MCF 10A (cell line): ENCODE measurements at places on chromosomes 12 and 14.

- DNase-seq: peak; percentile 31
These were observed 288.3 kb upstream of the PPFIA2 start for GRCh38 chr12:82047446-82047845.

DNA sequence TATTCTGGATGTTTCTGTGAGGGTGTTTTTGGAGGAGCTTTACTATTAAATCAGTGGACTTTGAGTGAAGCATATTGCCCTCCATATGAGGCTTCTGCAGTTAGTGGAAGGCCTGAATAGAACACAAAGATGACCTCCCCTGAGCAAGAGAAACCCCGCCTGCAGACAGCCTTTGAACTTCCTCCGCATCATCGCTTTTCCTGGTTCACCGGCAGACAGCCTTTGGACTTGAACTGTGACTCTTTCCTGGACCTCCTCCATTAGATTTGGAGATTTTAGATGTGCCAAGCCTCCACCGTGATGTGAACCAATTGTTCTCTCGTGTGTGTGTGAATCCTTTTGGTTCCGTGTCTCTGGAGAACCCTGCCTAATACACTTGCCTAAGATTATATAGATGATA, 208.4 kb downstream of the EFCAB11 start:
- DNase-seq: no peak

GRCh38 chr12:21502164-21502496, 541 bp downstream of the GOLT1B start:
- peak; percentile 24 for DNase-seq

- DNase-seq: no peak
These were observed 145.8 kb upstream of the DCN start for GRCh38 chr12:91328451-91328850.

DNA sequence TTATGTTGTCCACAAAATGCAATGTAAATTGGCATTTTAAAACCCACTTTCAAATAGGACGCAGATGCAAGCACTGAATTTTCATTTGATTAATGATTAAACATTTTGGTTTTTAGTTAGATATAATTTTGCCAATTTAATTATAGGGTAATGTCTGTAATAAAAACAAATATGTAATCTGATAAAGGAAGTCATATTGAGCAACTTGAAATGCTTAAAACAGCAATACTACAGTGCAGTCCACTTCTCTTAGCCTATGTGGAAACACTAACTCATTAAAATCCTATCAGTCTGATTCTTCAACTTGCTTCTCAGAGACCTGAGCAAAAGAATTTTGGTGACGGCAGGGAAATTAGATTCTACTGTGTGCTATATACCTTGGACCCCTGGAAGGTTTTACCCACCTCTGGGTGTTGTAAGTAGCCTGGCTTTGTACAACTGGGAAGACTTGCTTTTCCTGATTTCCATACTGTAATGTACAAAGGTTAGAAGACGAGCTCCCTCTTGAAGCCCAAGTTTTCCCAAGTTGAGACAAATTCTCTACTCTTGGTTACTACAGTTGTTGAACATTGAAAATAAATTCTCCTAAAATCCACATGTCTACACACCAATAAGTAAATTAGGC, 4.1 kb downstream of the TRHDE start:
- DNase-seq: no peak

DNA sequence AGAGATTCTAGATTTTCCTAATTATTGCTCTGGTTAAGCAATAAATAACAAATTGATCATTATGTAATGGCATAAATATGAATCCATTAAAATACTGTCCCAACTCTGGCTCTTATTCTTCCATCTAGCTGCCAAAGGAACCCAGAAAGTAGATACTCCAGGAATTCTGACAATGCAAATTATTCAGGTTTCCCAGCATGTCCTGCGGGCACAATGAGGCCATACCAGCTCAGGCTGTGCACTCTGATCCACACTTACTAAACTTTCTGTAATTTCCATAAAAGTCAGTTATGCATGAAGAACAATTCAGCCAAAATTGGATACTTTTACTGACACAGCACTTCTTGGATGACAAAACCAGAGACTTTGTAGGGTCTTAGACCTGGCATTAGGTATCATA, 576.3 kb downstream of the KCNH5 start:
- DNase-seq: no peak

- DNase-seq: no peak
These were observed 3.1 kb downstream of the DGKA start for GRCh38 chr12:55933799-55934742.

DNA sequence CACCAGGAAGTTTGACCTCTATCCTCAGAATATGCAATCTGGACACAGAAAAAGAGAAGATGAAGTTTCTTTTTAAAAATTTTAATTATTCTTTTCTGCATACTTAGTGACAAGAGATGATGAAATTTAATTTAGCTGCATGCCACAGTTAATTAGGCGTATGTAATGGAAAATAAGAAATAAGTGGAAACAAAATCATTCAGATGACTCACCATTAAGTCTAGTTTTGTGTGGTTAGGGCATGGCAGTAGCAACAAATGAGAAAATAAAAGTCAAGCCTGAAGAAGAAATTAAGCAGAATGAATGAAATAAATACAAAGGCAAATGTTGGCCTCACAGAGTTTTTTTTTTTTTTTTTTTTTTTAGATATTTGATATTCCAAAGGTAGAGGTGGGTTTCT, 30.9 kb upstream of the KLRD1 start:
- DNase-seq: no peak

DNA sequence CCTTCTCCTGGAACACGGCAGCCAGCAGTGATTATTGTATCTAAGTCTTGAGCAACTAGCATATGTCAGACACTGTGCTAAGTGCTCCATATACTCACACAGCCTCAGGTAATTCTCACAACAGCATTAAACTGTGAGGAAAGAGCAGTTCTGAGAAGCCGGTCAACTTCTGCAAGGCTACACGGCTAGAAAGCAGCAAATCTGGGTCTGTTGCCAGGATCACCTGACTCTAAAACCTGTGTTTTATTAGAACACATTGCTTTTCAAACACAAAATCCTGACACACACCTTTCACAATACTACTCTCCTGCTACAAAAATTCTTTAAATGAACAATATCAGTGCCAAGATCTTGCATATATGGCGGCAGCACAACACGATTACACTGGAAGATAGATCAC, 49.8 kb upstream of the CRACR2A start:
- DNase-seq: no peak

- no peak for DNase-seq
These were observed 981.9 kb downstream of the DIO2 start for GRCh38 chr14:79229383-79229909.

GRCh38 chr12:77488041-77488620, 342.6 kb upstream of the NAV3 start:
- DNase-seq: no peak
